ENCODE measurements at places on chromosomes 7 and 10. TPM values are rescaled to one million over a fixed set of nuclear protein-coding genes. Genes with fewer than 3 reads are reported as not detected.
A peak's percentile ranks its signal among the peaks of the same experiment; 100 is the strongest.

DNA sequence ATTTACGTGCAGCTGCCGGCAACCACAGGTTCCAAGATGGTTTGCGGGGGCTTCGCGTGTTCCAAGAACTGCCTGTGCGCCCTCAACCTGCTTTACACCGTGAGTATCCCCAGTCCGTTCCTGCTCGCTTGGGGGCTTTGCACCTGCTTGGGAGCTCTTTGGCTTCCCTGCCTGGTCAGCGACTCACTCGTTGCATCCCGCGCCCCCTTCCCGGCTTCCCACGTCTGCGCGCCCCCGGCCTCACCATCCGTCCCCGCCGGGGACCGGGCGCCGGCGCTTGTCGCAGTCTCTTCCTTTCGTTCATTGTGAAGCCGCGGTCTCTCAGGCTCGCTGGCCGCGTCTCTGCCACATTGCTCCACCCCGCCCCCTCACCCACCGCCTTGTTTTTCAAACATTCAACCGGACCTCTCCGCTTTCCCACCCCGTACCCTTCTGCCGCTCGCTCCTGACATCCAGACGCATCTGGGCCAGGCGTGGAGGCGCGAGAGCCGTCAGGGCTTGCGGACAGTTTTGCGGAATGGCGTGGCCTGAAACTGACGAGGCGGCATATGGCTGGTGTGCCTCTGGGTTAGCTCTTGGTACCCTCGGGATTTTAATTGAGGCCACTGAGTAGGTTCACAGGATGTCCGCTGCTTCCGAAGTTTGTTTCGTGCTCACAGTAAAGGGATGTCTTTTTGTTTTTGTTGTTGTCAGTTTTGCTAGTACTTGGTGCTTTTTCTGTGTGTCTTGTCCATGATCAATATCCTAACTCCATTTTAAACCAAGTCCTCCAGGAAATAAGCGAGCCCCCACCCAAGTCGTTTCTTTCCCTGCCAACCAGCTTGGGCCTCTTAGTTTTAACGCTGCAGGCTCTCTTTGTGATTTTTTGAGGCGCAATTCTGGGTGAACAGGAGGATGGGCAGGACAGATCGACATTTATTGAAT, 639 bp downstream of the TSPAN13 start:
- DNase-seq = no peak

DNA sequence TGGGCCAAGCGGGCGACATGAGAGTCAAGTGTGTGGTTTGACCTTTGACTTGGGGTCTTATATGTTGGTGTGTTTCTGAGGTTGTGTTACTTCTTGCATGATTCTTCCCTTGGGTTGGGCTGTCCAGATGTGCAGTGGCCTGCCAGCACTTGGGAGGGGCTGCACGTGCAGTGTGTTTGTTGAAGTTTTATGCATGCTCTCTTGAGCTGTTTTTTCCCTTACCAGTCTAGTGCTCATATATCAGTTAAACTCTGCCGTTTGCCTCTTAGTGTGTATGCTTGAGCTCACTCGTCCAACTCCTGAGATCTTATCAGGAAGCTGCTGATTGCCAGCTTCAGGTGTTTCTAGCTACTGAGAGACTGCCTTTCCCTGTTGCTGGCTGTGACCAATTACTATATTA, 23.1 kb downstream of the SP4 start:
- peak; percentile 15 for DNase-seq

The GNAI1 gene
- 101 TPM for total RNA-seq

GRCh38 chr10:27893358-27893954, 105.4 kb downstream of the ODAD2 start:
- peak; percentile 95 for DNase-seq

GRCh38 chr7:30303312-30304039, 19.1 kb downstream of the ZNRF2 start:
- no peak for DNase-seq

DNA sequence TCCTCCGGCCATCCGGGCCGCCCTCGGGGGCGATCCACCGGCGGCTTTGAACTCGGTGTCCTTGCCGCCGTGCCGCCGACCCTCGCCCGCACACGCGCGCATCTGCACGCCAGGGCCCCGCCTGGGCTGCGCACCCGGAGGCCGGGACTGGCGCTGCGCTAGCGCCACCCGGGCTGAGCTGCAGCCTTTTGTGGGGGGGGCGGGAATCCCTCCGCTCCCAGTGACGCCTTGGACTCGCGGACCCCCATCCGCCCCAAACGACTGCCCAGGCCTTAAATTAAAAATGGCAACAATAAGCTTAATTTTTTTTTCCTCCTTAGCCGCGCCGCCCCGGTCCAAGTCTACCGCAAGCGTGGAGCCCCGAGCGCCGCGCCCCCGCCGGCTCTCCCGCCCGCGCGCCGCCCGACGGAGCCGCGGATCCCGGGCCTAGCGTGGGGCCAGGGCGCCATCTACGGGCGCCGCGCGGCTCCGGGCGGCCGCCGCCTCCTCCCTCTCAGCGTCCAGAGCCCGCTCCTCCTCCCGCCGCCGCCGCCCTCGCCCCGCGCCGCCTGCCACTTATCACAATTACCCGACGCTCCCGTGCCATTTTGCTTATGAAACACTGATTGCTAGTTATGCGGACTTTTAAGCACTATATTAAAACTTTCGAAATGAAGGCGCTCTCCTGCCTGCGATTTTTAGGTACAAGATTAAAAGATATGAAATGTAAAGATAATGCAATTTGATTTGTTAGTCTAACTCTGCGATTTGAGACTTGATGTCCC, 7.5 kb upstream of the EBF3 start:
- no peak for DNase-seq

The GBX1 gene
- total RNA-seq = not detected

DNA sequence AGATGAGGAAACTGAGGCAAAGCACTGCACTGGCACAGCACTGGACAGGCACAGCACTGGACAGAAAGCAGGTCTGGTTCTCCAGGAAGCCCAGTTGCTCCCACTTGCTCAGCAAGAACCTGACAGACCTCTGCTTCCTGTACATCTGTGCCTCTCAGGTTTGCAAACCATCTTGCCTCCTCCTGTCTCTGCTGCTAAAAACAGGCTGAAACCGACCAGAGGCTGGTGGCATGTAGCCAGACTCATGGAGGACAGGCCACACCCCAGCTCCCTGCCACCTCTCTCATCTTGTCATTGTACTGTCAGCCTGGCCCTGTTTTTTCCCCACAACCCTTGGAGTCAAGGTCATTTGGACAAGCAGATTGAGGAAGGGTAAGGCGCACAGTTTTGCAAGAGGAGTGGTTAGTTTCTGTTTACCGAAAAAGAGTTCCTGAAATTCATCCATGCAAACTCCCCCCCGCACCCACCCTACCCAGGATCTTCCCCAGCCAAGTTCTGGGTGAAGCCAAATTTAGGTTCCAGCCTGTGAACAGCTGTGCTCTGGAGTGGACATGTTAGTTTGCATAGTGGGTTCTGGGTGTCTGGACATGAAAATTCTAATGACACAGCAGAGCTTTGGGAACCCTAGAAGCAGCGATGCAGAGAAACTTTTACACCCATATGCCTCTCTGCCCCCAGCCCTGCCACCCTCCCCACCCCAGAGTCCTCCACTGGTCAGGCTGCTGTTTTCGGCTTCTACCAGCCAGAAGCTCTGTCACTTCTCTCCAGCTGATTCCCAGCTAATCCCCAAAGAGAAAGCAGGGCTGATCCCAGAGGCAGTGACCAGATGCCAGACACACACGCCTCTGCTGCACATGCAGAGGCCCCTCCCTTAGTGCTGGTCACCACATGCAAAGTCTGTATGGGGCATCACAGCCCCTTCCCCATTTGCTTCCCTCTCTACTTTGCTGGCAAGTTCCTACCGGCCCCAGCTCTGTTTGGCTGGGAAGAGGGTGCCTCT, 8.5 kb upstream of the C10orf105 start:
- peak; percentile 19 for DNase-seq

DNA sequence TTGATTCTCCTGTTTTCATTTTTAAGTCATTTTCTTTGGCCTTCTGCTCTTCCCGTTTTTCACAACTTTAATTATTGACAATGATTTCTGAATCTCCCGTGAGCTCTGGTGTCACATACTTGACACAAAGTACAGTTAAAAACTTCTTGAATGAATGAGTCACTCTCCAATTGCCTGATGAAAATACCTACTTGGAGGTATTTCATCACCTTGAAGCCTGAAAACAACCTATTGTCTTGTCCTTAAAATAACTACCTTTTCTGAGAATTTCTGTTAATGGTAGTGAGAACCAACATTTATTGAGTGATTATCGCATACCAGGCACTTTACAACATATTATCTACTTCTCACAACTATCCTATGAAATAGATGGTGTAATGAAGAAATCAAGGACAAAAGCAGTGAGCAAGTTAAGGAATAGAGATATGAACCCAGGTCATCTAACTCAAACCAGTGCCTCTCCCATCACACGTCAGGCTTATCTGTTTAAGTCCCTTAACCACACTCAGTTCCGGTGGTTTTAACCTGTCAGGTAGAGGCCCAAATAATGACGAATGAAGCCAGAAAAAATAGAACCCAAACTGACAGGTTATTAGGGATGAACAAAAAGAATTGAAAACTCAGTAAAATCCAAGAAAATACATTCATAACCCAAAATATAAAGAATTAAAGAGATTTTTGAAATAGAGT, 11.6 kb downstream of the BET1 start:
- peak; percentile 80 for DNase-seq

GRCh38 chr10:80772596-80772995, 234.9 kb downstream of the SH2D4B start:
- DNase-seq = no peak

GRCh38 chr10:71582506-71583475, 136.8 kb downstream of the C10orf105 start:
- no peak for DNase-seq

The TACC2 gene
- 11.2 TPM for total RNA-seq

- DNase-seq = no peak
Observed at GRCh38 chr10:92757711-92758104, 68.0 kb downstream of the HHEX start.

- DNase-seq = peak; percentile 49
Observed at GRCh38 chr7:98049034-98049433, 57.6 kb upstream of the LMTK2 start.

GRCh38 chr10:114281461-114281860, 42.4 kb downstream of the VWA2 start:
- DNase-seq = no peak

- peak; percentile 88 for DNase-seq
Observed at GRCh38 chr7:116809636-116810266, 52.6 kb upstream of the CAPZA2 start.

GRCh38 chr7:30389791-30390190, 88.8 kb downstream of the NOD1 start:
- DNase-seq = no peak

- DNase-seq = no peak
Observed at GRCh38 chr7:55903985-55904759, 16.9 kb downstream of the ZNF713 start.

DNA sequence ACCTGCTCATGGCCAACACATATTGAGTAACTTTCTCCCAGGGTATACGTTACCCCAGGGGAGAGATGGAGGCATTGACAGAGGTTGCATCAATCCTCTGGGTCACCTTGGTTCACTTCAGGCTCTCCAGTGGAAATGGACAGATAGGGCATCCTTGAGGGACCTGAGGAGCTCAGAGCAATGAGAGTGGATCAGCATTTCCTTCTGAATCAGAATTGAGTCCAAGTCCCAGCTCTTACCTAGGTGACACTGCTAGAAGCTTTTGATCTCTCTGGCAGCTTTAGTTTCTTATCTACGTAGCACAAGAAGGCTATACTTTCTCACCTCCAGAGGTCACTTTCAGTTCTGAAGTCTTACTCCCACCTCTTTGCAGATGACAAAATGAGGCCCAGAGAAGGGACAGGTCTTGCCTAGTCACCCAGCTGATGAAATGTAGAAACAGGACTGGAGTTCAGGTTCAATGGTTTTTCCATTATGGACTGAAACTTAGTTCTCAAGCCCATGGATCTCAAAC, 35.2 kb downstream of the PANK1 start:
- DNase-seq = no peak

The C1GALT1 gene
- total RNA-seq = 59.0 TPM

DNA sequence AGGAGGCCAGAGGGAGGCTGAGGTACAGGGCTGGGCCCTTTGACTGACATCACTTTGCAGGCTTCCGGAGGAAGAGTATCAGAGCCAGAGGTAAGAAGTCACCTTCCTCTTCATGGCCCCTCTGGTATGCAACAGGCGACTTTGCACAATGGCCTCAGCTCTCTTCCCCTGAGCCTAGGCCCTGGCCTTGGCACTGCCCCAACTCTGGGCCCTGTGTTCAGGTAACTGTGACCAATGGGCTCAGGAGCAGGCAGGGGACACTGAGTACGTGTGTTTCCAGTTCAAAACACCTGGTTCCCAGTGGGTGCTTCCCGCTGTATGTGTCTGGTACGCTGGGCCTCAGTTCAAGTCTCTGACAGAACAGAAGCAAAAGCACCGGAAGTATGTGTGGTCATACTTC, 12.1 kb upstream of the PAX2 start:
- peak; percentile 49 for DNase-seq

The PPP1R3C gene
- total RNA-seq = 39.4 TPM

GRCh38 chr7:123154231-123154860, 45.4 kb downstream of the SLC13A1 start:
- peak; percentile 83 for DNase-seq

DNA sequence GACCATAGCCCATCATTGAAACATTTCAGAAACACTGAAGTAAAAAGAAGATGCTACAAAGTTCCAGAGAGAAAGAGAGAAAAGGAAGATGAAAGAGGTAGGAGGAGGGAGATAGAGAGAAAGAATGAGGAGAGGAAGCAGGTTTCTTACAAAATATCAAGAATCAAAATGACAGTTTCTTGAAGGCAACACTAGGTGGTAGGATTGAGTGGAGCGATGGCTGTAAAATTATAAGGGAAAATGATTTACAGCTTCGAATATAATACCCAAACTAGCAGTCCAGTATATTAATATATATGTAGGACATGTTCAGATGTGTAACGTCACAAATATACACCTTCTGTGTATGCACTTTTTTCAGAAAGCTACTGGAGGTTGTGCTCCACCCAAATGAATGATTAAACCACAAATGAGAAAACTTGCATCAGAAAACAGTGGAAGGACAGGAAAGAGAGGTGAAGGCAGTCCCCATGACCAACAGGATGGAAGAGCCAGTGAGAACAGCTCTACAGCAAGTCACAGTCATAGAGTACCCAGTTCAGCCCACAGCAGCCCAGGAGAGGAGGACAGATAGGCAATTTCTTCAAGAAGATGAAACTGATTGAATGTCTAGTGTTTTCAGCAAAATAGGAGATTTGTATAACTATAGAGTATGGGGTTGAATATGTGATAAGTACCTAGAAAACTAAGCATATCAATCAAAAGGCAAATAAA, 151.5 kb upstream of the TARP start:
- no peak for DNase-seq

DNA sequence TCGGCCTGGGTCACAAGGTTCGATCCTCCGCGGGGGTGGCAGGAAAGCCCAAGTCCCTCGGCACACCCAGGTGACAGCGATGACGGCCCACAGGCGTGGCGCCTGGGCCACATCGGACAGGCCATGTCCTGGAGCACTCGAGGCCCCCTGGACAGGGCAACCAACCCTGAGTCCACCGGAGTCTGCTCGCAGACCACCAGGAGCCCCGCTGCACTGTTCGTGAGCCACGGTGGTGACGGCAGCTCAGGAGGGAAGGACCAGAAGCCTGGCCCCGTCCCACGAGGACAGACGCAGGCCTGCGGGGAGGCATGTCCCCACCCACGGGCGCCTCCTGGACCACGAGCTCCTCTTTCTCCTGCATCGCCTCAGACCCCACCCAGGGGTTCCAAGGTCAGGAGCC, 22.4 kb upstream of the GPR146 start:
- no peak for DNase-seq
